ENCODE measurements at places on chromosomes 16 and 17.

GRCh38 chr17:866568-867103 lies 84.5 kb downstream of the MRM3 start:
- DNase-seq: no peak

DNA sequence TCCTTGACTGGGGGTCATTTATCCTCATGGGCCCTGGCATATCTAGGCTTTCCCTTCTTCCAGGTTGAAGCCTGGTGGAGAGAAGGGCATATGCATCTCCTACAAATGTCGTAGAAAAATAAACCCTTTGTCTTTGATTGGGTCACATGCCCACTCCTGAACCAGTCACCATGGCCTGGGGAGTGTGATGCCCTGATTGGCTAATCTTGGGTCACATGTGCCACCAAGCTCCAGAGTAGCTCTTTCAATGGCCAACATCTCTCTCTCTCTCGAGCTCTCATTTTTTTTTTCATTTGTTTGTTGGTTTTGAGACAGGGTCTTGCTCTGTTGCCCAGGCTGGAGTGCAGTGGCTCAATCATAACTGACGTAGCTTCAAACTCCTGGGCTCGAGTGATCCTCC lies 5.6 kb upstream of the XPO6 start:
- no peak for DNase-seq

- no peak for DNase-seq
These were observed 11.0 kb upstream of the MVD start for GRCh38 chr16:88673716-88674379.

GRCh38 chr16:64061621-64062020 lies 1060.2 kb downstream of the CDH11 start:
- no peak for DNase-seq

All from stimulated activated CD4-positive, alpha-beta T cell treated with anti-CD3 and anti-CD28 coated beads, Interleukin-4, amount 100 ng/mL, for 24 hours (primary cell).